ENCODE measurements at places on chromosomes 3 and 15. TPM values are rescaled to one million over a fixed set of nuclear protein-coding genes. Genes with fewer than 3 reads are reported as not detected.

DNA sequence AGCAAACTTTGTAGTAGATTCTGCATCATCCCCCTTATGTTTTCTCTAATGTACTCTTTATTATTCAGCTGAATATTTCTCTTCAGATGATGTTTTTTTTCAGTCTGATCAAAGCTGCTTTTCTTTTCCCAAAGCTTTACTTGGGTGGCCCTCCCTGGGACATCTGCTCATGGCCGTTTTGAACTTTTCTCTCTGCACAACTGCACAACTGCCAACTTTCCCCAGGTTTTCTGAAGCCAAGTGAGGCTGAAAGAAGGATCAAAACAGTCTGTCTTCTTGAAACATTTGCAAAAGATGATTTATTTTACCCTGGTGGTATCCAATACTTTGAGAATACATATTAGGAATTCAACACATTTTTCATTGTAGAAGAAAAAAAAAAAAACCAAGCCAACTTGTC is 43.0 kb downstream of the GASK1A start:
- DNase-seq, result no peak

Gene ARNT2
- total RNA-seq, result not detected

Gene CGNL1
- not detected for total RNA-seq

Gene CHRNA3
- total RNA-seq, result not detected

Gene GOLGA6L9
- total RNA-seq, result 6.7 TPM

GRCh38 chr3:63951492-63952247 is 39.5 kb upstream of the SCAANT1 start:
- DNase-seq, result no peak

Gene FHIT
- total RNA-seq, result 3.0 TPM

DNA sequence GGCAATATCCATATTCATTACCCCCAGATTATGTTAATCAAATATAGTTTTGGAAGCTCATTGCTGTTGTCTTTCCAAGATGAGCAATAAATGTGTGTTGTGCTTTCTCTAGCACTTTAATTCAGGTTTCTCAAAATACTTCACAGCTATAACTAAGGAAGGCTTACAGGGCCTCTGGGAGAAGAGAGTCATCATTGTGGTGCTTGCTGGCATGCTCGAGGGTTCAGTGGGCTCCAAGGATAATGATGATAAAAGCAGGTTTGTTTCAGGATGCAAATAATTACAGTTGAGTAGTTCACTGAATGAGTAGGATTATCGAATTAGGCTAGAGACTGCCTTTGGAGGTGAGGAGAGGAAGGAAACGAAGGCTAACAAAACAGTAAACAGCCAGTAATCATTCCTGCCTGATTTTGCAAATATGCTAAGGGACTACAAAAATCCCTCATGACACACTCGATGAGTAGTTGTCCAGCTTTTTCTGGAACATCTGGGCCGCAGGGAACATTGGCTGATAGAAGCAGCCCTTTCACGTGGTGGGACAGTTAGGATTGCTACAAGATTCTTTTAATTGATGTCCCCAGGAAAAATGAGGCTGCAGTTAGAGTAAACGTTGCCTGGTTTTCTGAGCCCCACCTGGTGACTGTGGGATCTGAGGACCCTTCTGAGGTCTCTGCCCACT is 54.1 kb downstream of the SLC7A14 start:
- DNase-seq, result no peak

DNA sequence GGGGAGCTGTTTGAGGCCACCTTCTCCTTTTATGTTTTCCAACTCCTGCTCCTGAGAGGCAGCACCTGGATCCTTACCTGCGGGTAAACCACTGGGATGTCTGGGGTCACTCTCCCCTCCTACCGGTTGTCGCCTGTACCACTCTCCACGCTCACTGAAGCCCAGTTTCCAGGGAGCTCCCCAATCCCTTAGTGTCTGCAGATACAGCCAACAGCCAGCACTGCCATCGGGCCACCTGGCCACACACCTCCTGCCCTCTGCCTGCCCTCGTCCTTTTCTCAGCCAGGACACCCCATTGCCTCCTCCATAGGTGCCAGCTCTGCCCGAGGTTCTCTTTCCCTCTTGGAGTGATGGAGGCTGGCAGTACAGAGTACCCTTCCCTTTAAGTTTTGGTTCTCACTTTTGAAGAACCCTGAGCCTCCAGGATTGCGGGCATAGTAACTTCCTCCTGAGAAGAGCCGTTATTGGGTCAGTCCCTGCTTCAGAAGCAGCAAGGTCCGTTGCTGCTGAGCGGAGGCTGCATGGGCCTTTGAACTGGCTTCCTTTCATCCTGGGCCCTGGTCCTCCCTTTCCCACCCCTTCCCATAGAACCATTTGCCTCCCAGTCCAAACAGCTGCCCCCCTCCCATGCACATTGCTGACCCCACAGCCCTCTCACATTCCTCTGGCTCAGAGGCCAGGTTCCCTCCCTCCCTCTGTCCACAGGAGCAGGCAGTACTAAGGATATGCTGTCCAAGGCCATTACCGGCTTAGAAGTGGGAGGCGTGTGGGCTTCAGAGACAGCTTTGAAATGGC is 30.9 kb downstream of the ARNT2 start:
- DNase-seq, result no peak

Gene ZIC1
- total RNA-seq, result not detected

- DNase-seq, result no peak
Measured at GRCh38 chr15:23055316-23055715, 15.9 kb upstream of the TUBGCP5 start.

Gene HHLA2
- total RNA-seq, result not detected

DNA sequence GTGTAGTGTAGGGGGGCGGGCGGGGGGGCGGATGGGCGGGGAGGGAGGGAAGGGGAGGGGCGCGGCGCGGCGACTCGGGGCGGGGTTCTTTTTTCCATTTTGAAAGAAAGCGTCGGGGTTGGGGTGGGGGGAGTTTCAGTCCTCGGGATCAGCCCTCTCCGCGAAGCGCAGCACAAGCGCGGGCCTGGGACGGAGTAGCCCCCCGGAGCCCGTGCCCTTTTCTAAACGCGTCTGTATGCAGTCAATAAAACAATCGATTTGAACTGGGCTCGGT is 6.1 kb downstream of the ISLR2 start:
- no peak for DNase-seq

DNA sequence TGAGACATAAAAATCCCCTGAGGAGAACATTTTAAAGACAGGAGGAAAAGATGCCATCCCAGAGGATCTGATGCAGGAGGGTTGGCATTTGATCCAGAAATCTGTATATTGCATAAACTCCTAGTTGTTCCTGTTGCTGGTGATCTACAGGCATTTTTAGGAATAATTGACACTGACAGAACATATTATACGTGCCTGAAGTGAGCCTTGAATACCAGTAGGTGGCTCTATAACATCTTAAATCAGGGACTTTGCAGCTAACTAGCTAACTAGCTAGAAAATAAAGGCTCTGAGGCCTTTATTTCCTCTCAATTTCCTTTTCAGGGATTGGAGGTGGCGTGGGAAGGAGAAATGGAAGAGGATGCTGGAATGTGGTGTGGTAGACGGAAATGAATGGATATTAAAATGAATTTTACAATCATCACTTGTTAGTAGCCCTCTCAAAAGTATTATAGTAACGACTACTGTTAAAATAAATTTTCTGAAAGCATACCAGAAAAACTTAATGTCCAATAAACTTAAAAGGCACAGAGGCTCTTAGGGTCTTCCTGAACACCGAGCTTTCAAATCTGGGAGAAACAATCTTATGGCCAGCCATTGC is 73.8 kb upstream of the ZBED2 start:
- no peak for DNase-seq

DNA sequence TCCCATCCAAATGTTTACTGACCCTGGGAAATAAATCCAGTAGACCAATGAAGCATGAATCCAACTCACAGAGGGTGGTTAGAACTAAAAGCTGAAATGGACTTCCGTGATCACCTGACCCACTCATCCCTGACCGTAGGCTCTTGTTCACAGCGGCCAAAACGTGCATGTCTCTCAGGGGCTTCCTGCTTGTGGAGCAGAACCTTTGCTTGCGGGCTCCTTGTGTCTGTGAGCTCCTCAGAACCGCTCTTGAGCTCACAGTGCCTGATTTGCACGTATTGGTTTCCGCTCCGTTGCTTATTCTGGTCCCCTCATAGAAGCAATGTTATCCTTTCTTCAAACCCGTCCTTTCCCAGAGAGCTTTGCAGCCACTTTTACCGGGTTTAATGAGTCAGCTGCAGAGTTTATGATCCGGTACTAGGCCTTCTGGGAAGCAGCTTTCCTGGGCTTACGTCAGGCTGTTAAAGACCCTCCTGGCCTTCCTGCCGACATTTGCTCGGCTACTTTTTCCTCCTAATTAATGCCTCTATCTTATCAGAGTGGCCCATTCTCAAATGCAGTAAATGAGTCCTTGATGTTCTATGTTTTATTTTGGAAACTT is 35.4 kb downstream of the LIPC start:
- no peak for DNase-seq

Gene ANKRD34C
- total RNA-seq, result not detected

Gene TMC3
- total RNA-seq, result not detected

GRCh38 chr15:74548241-74548640 is 7.2 kb downstream of the ARID3B start:
- DNase-seq, result no peak

Gene C2CD4A
- total RNA-seq, result not detected

- DNase-seq, result no peak
Measured at GRCh38 chr3:18237251-18238005, 187.7 kb downstream of the SATB1 start.

DNA sequence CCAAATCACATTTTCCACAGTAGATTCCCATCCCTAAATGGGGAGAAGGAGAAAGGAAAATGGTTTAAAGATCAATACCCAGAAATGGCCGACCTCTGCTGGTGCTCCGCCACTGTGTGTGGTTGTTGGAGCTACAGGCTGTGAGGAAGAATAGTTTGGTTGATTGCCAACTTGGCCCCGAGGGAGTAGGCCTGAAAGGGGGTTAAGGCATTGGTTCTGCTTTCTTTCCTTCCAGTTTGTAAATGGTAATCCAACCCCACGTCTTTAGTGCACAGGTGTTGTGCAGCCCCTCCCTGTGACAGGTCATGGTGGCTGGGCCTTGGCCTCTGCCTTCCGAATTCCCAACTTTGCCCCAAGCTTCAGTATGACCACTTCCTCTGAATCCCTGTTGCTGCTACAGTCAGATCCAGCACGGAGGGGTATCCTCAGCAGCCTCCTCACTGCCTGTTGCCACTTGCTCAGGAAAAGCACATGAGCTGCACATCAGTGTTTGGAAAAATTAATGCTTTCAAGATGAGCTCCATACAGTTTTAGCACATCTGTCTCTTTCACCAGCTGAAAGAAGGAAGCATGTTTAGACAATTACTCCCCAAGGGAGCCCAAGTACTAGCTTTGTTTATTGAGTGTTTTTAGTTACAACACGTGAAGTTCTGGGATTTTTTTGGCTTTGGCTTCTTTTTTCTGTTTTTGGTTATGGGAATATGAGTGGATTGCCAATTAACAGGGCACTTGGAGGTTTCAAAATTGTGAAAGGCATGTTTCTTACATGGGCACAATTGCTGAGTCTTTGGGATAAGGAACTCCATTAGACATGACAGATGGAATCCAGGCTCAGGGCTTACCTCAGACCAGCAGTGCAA is 92.3 kb upstream of the ROPN1 start:
- DNase-seq, result no peak

Gene ISY1
- 54.7 TPM for total RNA-seq

DNA sequence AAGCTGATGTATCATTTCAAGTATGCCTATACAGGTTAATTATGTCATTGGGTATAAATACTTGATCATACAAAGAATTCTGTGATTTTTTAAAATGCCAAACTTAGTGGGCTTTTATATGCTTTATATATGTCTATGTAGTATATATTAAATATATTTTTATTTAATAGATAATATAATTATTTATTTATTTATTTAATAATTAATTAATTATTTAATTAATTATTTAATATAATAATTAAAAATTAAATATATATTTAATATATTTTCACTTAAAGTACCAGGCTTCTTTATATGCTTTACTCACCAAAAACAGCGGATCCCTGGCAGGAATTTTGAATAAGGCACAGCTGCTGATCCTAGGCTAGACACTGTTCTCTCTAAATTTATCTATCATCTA is 687.0 kb downstream of the VGLL3 start:
- no peak for DNase-seq

GRCh38 chr3:191136347-191136746 is 62.7 kb upstream of the OSTN start:
- DNase-seq, result no peak

GRCh38 chr3:136186846-136187245 is 9.3 kb downstream of the MSL2 start:
- no peak for DNase-seq

- DNase-seq, result no peak
Measured at GRCh38 chr15:90950676-90951075, 4.0 kb upstream of the RCCD1 start.

- no peak for DNase-seq
Measured at GRCh38 chr3:103601666-103602065, 1166.9 kb downstream of the ZPLD1 start.
